ENCODE measurements at places on chromosomes 16 and 17. TPM values are rescaled to one million over a fixed set of nuclear protein-coding genes. Genes with fewer than 3 reads are reported as not detected.

The TBC1D28 gene
- not detected for total RNA-seq

The JUP gene
- 113 TPM for total RNA-seq

The PLCG2 gene
- 8.9 TPM for total RNA-seq

DNA sequence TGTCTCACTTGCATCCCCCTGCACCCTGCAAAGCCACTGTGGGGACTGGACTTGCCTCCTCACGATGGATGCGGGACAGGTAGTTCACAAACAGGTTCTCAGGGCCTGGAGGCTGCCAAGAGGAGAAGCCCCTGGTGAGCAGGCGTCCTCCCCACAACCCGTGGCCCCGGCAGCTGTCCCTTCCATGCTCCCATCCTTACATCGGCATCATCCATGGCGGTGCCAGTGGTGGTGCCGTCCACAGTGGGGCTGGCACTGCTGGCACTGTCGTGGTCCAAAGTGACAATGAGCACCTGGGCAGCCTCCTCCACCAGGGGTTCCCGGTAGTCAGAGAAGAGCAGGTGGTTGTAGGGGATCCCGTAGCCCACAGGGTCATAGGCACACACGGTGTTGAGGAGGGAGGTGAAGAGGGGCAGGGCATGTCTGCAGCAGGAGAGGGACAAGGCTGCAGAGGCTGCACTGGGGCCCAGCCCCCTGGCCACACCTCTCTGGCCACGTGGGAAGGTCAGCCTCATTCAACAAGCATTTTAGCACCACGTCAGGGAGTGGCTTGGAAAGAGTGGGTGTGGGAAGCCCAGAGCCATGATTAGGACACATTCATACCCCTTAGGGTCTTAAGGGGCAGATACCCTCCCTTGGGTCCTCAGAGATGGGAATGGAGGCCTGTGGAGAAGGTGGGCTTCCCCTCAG is 12.6 kb downstream of the HID1 start:
- no peak overlapping the region for H3K4me3 ChIP-seq
- peaks cover 4% of the 10 kb centered on the region for H3K4me1 ChIP-seq
- peaks cover 57% of the 10 kb centered on the region for H3K36me3 ChIP-seq
- DNase-seq = no peak

DNA sequence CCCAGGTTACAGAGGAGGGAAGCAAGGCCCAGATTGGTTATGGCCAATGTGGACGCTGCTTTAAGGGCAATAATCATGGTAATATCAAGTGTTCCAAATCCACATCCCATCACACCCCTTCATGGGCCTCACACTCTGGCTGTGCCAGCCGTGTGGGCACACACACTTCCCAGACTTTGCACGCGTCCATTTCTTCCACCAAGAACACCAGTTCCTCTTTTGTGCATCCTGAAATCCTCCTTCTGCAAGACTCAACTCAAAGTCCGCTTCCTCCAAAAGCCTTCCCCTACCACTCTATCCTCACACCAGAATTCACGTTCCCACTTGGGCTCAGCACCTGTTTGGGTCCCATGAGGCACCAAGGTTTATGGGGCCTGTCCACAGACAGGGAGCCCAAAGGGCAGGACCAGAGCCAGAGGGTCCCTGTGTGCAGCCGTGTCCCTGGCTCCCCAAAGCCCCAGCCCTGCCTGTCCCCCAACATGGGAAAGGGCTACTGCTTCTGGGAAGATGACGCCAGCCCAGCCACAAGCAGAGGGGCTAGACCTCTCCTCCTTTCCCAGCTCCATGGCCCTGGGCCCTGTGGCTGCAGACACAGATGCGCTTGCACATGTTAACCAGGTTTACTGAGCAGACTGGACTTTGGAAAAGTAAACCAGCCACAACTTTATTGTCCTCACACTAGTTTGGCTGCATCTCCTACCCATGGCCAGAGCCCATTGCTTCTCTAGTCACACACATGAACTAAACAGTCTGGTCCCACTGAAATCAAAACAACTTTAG is 20.3 kb downstream of the SPNS3 start:
- no peaks in the 10 kb centered on the region for H3K27me3 ChIP-seq
- H3K4me1 ChIP-seq = no peaks in the 10 kb centered on the region
- H3K4me3 ChIP-seq = no peak overlapping the region
- H3K36me3 ChIP-seq = no peaks in the 10 kb centered on the region

- DNase-seq = no peak
- H3K4me3 ChIP-seq = no peak overlapping the region
- peaks cover 13% of the 10 kb centered on the region for H3K36me3 ChIP-seq
- H3K27me3 ChIP-seq = no peaks in the 10 kb centered on the region
Measured at GRCh38 chr17:740240-741017, 8.0 kb downstream of the TLCD3A start.

- peaks cover 63% of the 10 kb centered on the region for H3K36me3 ChIP-seq
- no peak overlapping the region for H3K4me3 ChIP-seq
- H3K27ac ChIP-seq = no peak overlapping the region
- no peaks in the 10 kb centered on the region for H3K4me1 ChIP-seq
- DNase-seq = no peak
Measured at GRCh38 chr17:37051381-37051780, 102.6 kb downstream of the AATF start.

GRCh38 chr17:7219229-7219811 is 316 bp downstream of the DLG4 start:
- H3K27ac ChIP-seq = peak overlapping the region; percentile 98
- H3K36me3 ChIP-seq = peaks cover 36% of the 10 kb centered on the region

- H3K4me3 ChIP-seq = no peak overlapping the region
- H3K27ac ChIP-seq = no peak overlapping the region
- H3K4me1 ChIP-seq = peaks cover 21% of the 10 kb centered on the region
Measured at GRCh38 chr17:76199469-76199868, 40.8 kb downstream of the RNF157 start.

DNA sequence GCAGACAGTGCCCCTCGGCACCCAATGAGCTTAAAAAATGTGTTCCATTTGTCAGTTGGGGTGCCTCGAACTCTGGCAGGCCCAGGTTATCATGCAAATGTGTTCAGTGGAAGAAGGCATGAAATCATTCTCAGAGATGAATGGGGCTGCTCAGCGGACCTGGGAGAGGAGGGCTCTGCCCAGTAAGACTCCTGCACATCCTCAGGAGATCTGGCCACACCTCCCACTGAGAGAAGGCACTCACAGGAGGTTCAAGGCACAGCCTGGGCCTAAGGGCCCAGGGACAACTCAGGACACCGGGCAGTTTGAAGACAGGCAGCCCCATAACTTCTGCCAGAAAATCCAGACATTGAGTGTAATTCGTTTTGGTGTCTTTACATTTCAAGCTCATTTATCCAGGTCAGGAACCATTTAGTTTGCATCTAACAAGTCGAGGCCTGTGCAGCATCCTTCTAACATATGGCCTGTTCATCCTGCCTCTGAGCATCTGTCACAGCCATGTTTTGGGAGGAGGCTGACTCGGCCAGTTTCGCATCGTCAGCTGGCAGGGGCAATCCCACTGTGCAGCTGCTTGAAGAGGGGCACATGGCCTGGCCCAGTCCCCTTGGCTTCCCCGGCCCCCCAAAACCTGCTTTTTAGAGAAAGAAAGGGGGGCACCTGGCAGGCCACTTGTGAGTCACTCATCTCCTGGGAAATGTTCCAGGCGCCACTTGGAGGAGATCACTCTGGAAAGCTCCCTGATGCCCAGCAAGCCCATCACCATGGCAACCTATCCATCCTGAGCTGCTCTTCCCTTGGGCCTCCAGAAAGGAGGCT is 31.2 kb upstream of the BCAR1 start:
- no peak for DNase-seq
- no peaks in the 10 kb centered on the region for H3K27me3 ChIP-seq
- no peaks in the 10 kb centered on the region for H3K36me3 ChIP-seq
- H3K4me1 ChIP-seq = no peaks in the 10 kb centered on the region

DNA sequence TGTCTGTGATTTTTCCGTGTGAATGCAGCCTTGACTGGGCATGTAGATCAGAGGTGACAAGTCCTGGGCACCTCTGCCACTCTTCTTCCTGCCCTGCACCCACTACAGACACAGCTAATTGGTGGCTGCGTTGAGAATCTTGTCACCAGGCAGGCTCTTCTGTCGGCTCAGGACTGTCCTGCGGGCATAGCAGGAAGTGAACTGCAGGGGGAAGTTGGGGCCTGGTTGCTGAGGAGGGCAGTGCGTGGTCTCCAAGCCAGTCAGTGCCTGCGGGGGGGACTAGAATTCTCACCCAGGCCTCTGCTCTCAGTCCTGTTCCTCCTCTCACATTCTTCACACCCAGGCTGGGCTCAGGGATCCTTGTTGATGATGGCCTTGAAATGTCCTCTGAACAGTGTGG is 50.5 kb downstream of the JPH3 start:
- H3K36me3 ChIP-seq = no peaks in the 10 kb centered on the region
- H3K4me1 ChIP-seq = no peaks in the 10 kb centered on the region
- H3K27ac ChIP-seq = no peak overlapping the region
- no peak overlapping the region for H3K4me3 ChIP-seq
- H3K27me3 ChIP-seq = peaks cover 7% of the 10 kb centered on the region

DNA sequence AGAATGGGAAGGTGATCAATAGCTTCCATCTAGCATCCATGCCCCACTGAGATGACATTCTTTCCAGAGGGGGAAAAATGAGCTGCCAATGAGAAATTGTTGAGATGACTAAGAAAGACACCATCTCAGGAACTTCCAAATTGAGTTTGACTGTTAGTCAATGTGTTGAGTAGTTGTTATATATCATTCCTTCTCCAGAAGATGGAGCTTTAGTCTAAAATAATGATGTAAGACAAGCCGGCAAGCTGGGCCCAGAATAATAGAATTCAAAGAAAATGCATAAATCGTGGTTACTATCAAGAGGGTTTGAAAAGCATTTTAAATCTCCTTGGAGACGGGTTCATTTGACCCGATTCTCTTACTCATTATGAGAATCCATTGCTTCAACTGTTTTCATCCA is 71.0 kb upstream of the ATF7IP2 start:
- no peaks in the 10 kb centered on the region for H3K27me3 ChIP-seq
- H3K36me3 ChIP-seq = no peaks in the 10 kb centered on the region
- H3K4me1 ChIP-seq = no peaks in the 10 kb centered on the region
- no peak overlapping the region for H3K27ac ChIP-seq
- H3K4me3 ChIP-seq = no peak overlapping the region

DNA sequence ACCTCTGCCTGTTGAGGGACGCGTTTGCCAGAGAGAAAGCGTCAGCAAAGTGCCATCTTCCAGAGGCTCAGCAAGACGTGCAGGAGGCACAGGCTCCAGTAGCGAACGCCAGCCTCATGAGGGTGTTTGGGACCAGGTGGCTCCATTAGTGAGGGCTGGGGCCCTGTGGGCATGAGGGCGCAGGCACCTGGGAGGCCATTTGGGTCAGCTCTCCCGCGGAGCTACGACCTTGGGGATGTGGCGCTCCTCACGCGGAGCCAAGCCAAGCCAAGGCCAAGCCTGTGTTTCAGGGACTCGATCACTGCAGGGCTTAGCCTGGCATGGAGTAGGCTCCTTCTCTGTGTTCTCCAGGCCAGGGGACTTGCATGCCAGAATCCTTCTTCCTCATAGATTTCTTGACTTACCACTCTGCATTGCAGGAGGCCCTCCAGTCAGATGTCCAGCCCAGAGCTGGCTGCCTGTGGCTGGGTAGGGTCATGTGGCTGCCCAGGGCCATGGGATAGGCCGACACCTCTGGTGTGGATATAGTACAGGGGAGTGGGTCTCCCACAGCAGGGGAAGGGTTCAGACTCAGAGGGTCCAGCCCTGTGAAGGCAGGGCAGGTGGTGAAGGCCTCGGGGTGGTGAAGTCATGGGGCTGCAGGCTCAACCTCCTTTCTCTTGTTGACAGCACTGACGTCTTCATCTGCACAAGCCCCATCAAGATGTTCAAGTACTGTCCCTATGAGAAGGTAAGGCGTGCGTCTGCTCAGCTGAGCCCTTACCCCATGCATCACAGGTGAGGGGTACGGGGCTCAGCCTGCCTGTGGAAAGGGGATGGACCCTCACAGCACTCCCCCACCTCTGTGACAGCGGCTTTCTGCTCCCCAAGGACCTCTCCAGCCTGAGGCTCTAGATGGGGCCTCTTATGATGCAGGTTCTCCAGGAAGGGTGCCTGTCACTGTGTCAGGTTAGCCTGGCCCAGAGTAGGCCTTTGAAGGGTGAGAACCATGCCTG is 19.6 kb downstream of the NT5M start:
- no peak overlapping the region for H3K4me3 ChIP-seq
- DNase-seq = no peak
- H3K4me1 ChIP-seq = no peaks in the 10 kb centered on the region
- H3K36me3 ChIP-seq = no peaks in the 10 kb centered on the region
- H3K27me3 ChIP-seq = no peaks in the 10 kb centered on the region

DNA sequence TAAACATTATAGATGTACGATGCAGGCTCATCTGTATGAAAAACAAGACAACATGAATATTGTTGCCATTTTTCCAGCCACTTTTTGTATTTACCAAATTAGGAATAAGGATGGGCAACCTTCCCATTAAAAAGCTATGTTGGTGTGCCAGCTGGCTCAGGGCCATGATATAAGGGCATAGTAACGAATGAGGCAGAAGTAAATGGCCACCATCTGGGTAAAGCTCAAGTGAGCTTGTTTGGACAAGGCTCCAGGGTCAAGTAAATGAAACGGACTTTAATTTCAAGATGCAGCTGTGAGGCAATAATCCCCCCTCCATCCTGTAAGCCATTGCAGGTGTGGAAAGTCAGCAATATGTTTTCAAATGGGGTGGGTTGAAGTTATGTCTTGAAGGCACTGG is 930.9 kb upstream of the CDH8 start:
- H3K4me1 ChIP-seq = no peaks in the 10 kb centered on the region
- no peak for DNase-seq
- H3K36me3 ChIP-seq = no peaks in the 10 kb centered on the region
- H3K27me3 ChIP-seq = no peaks in the 10 kb centered on the region

DNA sequence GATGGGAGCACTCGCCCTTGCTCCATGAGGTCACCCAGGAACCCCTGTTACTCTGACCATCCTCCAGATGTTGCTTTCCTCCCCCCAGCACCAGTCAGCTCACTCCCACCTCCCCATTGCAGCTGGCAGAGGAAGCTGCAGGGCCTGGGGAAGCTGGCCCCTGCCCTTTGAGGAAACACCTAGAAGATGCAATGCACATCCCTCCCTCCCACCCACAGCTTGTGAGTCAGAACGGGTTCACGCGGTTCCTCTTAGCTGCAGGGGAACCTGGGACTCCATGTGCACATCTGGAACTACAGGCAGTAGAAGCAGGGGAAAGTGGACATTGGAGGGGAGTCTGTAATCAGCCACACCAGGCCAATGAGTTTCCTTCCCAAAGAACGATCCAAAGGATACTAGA is 96.9 kb downstream of the KATNIP start:
- H3K27ac ChIP-seq = no peak overlapping the region
- H3K27me3 ChIP-seq = no peaks in the 10 kb centered on the region
- H3K36me3 ChIP-seq = no peaks in the 10 kb centered on the region
- no peak overlapping the region for H3K4me3 ChIP-seq
- DNase-seq = no peak

DNA sequence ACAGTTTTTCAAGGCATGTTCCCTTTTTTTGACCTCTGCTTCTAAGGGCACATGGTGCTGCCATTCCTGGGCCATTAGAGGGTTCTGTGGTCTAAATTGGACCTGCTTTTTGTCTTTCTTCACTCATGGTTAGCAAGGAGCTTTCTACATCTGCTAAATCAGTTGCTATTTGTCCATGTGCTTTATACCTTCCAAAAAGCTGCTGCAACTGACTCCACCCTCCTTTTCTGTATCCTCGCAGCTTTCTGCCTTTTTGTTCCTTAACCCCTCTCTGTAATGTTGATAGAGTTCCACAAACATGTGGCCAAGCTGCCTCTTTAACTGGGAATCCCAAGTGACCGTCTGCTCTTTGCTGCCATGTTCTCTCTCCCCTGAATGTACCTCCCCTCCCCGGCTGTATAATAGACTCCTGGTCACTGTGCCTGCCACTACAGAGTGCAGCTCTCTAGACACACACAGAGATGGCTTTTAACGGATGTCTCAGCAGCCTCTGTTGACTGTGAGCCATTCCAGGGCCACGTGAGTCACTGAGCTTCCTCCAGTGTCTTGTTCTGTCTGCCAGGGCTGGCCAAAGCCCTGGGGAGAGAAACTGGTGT is 57.4 kb upstream of the TEKT3 start:
- H3K36me3 ChIP-seq = no peaks in the 10 kb centered on the region
- no peaks in the 10 kb centered on the region for H3K27me3 ChIP-seq
- no peak overlapping the region for H3K4me3 ChIP-seq
- peaks cover 21% of the 10 kb centered on the region for H3K4me1 ChIP-seq
- DNase-seq = no peak
- H3K27ac ChIP-seq = peak overlapping the region; percentile 12
